GM19239 (cell line): ENCODE measurements at places on chromosomes 4 and X.
A peak's percentile ranks its signal among the peaks of the same experiment; 100 is the strongest.

GRCh38 chr4:120749445-120750151 lies 172.9 kb downstream of the PRDM5 start:
- DNase-seq = peak; percentile 13

DNA sequence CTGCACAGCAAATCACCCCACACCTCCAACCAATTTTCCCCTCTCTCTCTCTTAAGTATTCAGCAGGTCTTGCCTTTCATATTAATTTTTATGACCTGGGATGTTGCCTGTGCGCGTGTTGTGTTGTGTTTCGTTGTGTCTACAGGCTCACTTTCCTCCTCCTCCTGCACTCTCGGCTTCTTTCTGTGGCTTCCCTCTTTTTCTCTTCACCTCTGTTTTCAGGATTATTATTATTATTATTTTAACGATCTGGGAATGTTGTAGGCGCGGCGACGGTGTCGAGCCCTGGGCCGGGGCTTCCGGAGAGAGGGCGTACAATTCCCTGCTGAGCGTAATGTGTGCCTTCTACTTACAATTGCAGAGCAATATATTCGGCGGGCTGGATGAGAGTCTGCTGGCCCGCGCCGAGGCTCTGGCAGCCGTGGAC lies 826 bp downstream of the POU4F2 start:
- DNase-seq = no peak

DNA sequence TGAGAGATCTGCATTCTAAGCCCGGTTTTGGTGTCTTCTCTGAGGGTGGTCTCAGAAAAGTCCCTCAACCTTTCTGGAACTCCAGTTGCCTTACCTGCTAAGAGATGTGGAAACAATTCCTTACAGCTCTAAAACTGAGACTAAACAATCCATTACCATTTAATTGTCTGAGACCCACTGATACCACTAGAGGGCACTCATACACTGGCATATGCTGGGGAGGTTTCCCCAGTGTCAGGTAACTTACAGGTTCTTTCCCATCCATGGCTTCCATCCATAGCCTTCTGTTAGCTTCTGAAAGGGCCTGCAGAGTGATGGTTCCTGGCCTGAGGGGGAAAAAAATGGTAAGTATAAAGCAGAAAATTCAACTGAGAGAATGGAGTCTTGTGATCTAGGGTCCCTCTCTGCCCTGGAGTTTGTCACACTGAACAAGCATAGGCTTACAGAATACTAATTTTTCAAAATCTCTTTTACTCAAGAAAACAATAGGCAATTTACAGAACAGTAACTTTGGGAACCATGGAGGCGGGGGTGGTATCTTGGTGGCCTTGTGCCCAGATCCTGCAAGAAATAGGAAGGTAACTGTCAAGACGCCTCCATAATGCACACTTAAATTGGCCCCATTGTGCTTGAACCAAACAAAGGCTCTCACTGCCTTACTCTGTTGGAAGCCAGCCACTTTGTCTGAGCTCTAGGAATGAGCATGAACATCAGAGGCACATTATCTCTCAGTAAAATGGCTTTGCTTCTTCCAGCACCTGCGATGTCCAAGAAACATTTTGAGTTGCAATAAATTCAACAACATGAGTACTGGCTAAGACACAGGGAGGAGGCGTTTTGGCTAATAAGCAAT lies 236.1 kb downstream of the OPHN1 start:
- peak; percentile 13 for DNase-seq

DNA sequence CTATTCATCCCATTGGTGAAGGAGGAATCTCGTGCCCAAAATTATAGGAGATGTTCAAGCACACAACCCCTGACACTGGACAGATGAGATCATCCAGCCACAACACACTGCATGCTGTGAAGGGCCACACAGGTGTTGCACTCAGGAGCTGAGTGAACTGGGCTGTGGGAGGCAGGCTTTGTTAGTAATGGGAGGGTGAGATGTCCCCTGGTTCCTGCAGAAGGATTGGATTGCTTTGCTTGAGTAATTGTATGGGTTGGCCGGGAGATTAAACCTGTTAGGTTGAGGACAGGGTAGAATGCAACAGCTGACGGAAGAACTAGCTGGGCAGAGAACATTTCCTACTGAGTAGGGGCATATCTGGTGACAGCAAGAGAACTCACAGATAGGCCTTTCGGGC lies 152.2 kb downstream of the TACR3 start:
- no peak for DNase-seq

GRCh38 chr4:7894677-7895181 lies 44.9 kb downstream of the AFAP1 start:
- DNase-seq = no peak

- no peak for DNase-seq
Measured at GRCh38 chr4:118280501-118281218, 72.1 kb downstream of the PRSS12 start.

DNA sequence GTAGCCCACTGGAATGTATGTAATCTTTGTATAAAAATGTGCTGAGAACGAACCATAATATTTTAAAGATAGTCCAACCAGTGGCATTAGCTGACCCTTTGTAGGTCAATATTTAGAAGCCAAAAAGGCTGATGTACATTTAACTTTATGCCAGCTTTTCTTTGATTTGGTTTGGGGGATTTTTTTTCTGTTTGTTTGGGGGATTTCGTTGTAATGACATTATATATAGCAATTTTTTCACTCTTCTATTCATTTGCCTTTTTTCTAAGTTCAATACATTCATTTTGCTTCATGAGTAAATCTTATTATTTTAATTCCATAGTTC lies 382.0 kb upstream of the NOCT start:
- no peak for DNase-seq

DNA sequence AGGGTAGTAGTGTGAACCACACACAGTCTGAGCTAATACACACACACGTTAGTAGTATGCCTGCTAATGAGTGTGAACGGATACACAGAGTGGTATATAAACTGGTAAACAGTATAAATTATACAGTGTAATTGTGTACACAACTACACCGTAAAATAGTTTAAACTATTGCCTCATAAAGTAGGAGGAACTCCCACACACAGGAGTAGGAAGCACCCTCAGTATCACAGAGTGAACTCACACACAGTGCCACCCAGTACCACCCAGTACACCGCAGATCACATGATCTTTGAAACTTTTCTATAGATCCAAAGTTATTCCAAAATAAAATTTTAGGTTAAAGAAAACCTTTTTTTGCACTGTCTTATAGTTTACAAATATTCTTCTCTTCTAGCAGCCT lies 275.1 kb downstream of the ADGRA3 start:
- no peak for DNase-seq

DNA sequence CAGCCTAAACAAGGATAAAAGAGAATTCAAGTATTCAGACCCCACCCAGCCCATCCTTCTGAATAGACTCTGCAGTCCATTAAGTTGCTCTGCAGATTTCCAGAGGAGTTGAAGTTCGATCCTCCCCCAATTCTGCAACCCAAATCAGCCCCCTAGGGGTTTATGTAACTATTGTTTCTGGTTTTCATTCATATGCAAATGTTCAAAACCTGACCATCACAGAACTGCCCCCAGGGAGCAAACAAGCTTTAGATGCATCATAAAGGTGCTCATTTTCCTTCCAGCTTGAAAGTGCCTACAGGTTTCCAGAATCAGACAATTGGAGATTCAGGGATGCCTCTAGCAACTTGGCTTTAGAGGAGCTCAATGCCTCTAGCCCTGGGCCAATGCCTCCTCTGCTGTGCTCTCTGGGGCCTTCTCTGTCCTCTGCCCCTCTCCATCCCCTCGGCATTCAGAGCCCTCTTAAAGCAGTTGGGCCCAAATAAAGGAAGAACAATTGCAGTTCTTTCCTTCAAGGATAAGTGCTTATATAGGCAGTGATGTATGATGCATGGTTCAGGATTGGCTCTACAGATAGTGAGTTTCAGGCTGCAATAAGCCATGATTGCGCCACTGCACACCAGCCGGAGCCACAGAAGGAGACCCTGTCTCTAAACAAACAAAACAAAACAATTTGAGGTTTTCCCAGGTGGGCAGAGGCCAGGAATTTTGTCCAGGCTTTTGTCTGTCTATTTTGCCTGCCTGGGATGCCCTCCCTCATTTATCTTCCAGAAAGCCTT lies 23.5 kb upstream of the SPINK2 start:
- DNase-seq = no peak

GRCh38 chr4:141348125-141348524 lies 127.4 kb downstream of the ZNF330 start:
- no peak for DNase-seq

GRCh38 chr4:75723163-75724065 lies 963 bp upstream of the USO1 start:
- no peak for DNase-seq

- no peak for DNase-seq
Measured at GRCh38 chrX:30939928-30940327, 50.9 kb upstream of the TAB3 start.

- no peak for DNase-seq
Measured at GRCh38 chr4:98781641-98782357, 123.4 kb upstream of the TSPAN5 start.

GRCh38 chr4:19324184-19324583 lies 927.5 kb upstream of the SLIT2 start:
- no peak for DNase-seq

DNA sequence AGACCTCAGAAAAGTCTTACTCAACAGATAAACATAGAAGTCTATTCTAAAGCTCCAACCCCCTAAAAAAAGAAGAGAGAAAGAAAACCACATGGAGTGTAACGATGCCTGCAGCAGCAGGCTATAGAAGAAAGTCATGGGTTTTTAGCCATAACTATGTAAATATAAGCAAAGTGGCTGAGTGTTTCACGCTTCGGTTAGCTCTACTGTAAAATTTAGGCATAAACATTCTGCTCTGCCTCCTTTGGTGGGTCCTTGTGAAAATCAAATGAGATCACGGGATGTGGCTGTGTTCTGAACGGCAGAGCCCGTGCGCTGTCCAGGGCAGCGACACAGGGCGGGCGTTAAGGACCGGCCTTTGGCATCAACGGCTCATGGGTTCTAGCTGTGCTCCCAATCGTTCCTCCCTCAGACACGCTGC lies 78.4 kb downstream of the IRF2 start:
- no peak for DNase-seq

DNA sequence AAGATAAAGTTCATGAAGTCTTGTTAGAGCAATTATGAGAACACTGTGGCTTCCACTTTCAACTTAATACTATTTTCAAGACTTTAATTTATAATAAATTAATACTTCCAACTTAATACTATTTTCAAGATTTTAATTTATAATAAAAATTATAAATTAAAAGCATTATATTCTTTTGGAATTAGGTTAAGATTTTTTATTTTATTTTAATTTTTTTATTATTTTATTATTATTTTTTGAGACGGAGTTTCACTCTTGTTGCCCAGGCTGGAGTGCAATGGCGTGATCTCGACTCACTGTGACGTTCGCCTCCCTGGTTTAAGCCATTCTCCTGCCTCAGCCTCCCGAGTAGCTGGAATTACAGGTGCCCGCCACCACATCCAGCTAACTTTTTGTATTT lies 126.0 kb upstream of the GUCY1A1 start:
- DNase-seq = no peak

DNA sequence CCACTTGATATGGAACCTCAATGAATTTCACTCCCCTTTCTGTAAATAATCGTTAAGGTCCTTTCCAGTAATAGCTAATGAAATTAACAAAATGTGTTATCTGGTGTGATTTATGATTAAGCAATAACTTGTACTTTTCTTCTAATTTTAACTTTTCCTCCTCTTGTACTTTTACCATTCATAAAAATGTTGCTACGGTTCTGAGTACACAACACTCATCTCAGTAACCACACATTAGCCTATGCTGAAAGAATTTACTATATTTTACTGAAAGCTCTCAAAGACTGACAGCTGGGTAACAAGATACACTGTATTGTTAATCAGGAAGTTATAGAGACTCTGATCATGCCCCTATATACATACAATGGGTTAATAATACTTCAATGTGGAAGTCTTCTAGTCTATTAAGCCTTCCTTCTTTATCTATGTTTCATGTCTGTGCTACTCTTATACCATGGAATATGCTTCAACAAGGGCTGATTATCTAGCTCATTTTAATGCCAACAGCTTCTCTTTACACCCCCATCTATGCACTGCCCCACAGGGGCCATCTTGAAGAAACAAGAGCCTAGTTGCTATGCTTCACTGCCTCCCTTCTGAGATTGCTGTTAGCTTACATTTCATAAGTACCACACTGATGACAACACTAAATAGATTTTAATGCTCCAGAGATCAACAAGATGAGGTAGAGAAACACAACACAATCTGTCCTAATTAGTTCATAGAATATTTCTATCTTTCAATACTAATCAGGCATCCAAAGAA lies 39.1 kb downstream of the LAMP2 start:
- no peak for DNase-seq

GRCh38 chrX:29453333-29453732 lies 762.0 kb upstream of the MAGEB2 start:
- DNase-seq = no peak

DNA sequence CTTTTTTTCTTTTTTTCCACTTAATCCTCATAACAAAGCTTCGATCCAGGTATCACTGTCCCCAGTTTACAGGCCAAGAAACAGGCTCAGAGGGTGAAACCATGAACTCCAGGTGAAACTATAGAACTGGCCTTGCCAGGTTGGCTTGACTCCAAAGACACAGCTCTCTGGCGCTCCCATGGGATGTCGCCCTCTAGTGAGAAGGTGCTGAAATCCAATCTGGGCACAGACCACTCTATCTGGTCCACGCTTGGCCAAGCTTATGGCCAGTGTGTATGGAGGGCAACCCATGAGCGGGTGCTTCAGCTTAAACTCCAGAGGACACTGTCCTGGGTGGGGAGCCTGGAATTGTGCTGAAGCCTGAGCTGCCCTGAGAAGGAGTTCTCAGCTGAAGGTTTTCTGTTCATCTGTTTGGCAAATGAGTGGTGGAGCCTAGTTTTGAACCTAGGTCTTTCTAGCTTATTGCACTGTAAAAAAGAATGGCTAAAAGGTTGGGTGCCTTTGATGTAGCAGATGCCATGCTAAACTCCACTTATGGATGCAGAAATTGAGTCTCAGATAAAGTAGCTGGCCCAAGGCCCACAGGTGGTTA lies 70.5 kb downstream of the SEL1L3 start:
- DNase-seq = no peak

DNA sequence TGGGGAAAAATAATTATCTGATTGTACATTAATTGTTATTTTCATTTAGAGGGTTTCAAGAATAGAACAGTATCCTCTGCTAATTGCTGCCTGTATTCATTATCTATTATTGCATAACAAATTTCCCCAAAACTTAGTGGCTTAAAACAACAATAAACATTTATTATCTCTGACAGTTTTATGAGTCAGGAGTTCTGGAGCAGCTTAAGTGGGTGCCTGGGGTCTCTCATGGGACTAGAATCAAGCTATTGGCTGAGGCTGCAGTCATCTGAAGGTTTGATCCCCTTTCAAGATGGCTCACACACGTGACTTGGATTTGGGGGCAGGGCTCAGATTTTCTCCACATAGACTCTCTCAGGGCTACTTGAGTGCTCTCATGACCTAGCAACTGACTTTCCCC lies 98.1 kb upstream of the JADE1 start:
- no peak for DNase-seq

- DNase-seq = no peak
Measured at GRCh38 chr4:20137176-20137575, 114.5 kb upstream of the SLIT2 start.

- DNase-seq = no peak
Measured at GRCh38 chr4:151912632-151913031, 151.8 kb upstream of the GATB start.
